ENCODE measurements at places on chromosomes 16 and 17.

- no peak for DNase-seq
These were observed 19.5 kb upstream of the MSI2 start for GRCh38 chr17:57236686-57237299.

GRCh38 chr17:65547253-65547670 lies 14.2 kb downstream of the AXIN2 start:
- no peak for DNase-seq

GRCh38 chr17:5813357-5813756 lies 229.0 kb upstream of the NLRP1 start:
- DNase-seq: no peak

DNA sequence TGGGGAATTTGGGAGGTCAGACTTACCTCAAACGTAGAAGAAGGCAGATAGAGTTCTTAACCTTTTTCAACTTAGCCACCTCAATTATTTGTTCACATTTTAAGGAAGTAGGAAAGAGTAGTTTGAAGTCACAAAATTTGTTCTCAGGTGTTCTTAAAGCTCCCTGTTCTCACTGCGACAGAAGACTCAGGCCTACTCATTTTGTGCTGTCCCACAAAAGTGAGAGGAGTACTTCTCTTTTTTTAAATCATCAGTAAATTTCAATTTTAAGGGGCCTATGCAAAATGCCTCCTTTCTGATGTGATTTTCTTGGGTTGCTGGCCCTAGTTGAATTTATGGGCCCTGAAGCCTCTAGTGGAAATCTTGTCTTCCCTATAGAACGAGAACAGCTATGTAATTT lies 133.4 kb downstream of the MAP2K6 start:
- DNase-seq: no peak

- no peak for DNase-seq
These were observed 4.9 kb downstream of the CDH11 start for GRCh38 chr16:65116818-65117430.

GRCh38 chr16:2597560-2597902 lies 59.7 kb downstream of the PDPK1 start:
- no peak for DNase-seq

GRCh38 chr16:51355195-51355594 lies 204.1 kb upstream of the SALL1 start:
- DNase-seq: no peak

- DNase-seq: peak; percentile 76
These were observed 8.9 kb upstream of the RAPGEFL1 start for GRCh38 chr17:40168262-40168832.

DNA sequence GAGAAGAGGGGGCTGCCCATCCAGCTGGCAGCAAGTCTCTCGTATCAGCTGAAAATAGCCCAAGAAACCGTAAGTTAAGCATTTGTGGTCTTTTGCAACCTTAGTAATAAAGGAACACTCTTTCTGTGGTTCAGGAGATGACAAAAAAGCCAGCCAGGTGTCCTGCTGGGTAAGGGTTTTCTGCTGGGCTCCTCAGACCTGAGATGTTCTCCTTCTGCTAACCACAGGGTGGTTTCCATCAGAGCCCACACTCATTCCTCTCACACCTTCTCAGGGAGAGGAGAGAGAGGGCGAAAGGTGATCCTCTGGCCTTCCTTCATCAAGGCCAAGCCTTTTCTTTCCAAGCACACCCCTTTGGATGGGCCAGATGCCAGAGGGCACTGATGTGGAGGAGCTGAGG lies 70.7 kb downstream of the TEX14 start:
- no peak for DNase-seq

- DNase-seq: no peak
These were observed 146.5 kb downstream of the MAP2K6 start for GRCh38 chr17:69560987-69561441.

DNA sequence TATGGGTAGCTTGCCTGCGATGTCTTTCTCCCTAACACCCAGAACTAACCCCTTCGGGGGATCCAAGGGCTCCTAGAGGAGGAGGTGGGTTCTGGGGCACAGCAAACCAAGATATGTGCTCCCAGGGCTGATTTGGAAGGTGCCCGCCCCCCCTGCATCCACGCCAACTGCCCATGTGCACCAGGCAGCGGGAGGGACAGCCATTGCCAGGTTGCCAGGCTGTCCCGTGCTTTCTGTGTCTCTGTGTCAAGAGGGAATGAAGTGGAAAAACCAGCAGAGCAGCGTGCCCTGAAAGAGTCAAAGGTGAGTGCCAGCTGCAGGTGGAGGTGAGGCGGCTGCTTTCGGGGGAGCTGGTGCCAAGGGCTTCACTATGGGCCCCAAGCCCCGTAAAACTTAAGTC lies 6.4 kb downstream of the TEKT5 start:
- no peak for DNase-seq

DNA sequence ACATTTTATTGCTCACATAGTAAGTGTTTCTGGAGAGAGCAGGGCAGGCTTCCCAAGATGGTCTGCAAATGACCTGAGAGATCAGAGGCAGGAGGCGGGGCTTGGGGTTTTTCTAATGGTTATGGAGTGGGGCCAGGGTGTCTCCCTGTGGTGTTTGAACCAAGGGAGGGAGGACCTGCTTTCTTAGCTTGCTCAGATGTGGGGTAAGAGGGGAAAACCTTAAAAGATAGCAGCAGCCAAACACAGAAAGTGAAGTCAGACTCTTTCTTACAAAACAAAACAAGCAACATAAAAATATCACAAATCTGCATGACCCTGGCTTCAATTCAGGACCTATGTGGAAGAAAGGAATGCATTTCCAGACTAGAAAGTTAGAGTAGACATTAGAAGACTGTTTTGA lies 22.9 kb upstream of the DNAJA2 start:
- no peak for DNase-seq

GRCh38 chr17:75318211-75318610 lies 29.0 kb upstream of the SLC25A19 start:
- no peak for DNase-seq

- DNase-seq: no peak
These were observed 51.5 kb downstream of the GNAO1 start for GRCh38 chr16:56242740-56243139.

GRCh38 chr16:49292413-49292812 lies 10.8 kb upstream of the CBLN1 start:
- DNase-seq: no peak

DNA sequence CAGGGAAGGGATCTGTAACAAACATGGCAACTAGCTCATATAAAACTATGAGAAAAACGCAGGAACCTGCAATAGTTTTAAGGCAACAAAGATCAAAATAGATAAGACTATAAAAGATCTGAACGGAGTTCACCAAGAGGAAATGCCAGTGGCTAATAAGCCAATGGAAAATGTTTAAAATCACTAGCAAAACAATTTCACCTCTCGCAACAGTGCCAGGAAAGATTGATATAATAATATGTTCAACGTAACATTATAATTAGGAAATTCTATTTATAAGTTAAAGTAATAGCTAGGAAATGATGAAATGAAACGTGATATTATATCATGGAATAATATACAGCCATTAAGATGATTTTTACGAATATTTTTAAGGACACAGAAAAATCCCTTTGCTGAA lies 16.0 kb downstream of the MRC2 start:
- no peak for DNase-seq

DNA sequence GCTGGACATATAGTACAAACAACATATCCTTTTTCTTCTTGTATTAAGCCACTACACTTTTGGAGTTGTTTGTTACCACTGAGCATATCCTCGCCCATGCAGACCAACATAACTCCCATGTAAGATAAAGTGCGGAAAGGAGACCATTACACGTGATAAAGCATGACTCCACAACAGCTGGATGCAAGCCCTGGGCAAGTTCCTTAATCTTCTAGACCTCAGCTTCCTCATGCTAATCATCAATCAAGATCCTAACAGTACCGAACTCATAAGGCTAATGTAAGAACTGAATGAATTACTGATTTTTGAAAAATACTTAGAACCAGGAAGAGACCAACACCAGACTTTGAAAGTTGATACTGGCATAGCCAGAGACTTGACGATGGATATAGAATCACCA lies 47.0 kb upstream of the GSG1L start:
- DNase-seq: no peak

DNA sequence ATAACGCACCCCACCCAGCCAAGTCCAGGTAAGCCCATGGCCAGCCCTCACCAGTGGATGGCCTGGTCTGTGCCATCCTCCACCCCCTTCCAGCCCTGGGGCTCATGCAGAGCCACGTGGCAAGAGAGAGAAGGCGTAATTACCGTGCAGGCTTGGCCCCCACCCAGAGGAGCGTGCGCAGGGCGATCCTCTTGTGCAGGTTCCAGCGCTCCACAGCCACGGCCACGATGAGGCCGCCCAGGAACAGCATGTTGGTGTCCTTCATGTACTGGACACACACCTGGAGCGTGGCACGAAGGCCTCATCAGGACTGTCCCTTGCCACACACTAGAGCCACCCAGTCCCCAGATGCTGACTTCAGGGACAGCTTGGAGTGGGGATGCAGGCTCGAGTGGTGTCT lies 6.7 kb downstream of the SLC13A5 start:
- no peak for DNase-seq

Data from CD4-positive, alpha-beta T cell treated with Interleukin-10 for 1 hour (primary cell).